Activated effector memory CD4-positive, alpha-beta T cell treated with anti-CD3 and anti-CD28 coated beads, Interleukin-2, amount 50 U/mL, for 16 hours (primary cell): ENCODE measurements at places on chromosomes 3 and 15.
A peak's percentile ranks its signal among the peaks of the same experiment; 100 is the strongest.

DNA sequence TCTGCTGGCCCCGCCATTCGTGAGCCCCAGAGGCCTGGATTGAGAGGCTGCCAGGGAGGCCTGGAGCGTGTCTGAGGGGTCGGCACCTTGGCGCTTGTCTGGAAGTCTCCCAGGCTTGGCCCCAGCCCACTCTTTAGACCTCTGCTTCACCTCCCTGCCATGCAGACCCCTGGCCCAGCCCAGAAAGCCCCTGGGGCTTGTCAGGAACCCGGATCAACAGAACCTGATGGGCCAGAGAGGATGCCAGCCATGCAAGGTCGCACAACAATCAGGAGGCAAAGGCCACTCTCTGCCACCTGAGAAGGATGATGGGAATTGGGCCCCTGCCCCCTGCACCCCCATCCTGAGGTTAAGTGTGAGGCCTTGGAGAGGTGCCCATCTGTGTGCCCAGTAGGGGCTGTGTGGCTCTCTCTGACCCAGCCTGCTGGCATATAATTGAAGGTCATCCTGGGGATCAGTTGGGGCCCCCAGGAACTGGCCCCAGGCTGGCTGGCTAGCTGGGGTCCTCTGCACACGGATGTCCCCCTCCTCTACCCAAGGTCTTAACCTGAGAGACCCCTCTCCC is 103.3 kb upstream of the SLC6A6 start:
- no peak for DNase-seq

- no peak for DNase-seq
Measured at GRCh38 chr3:177832880-177833279, 635.6 kb upstream of the TBL1XR1 start.

- DNase-seq, result no peak
Measured at GRCh38 chr3:26425076-26425475, 197.5 kb upstream of the LRRC3B start.

GRCh38 chr3:135147657-135148056 is 352.6 kb downstream of the EPHB1 start:
- DNase-seq, result no peak

- no peak for DNase-seq
Measured at GRCh38 chr3:114111060-114111770, 54.7 kb downstream of the QTRT2 start.

DNA sequence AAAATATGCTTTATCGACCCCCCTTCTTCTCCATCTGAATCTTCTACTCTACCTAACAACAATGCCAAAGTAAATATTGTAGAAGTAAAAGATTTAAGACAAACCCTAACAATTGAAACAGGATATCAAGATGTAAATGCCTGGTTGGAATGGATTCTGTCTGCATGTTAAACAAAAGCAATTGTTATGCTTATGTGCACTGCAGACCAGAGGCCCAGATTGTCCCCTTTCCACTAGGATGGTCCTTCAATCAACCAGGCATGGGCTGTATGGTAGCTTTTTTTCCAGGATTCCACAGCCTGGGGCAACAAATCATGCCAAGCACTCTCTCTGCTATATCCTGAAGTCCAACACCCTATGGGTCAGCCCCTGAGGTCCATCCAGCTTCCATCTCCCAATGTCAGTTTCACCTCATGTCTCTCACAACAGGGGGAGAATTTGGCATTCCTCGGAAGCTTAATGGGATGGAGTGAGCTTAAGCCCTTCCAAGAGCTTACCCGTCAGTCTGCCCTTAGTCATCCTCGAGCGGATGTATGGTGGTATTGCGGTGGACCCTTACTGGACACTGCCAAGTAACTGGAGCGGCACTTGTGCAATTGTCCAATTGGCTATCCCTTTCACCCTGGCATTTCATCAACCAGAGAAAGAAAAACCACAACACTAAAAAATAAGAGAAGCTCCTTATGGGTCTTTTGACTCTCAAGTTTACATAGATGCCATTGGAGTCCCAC is 36.2 kb downstream of the ZNF589 start:
- peak; percentile 41 for DNase-seq

- no peak for DNase-seq
Measured at GRCh38 chr3:95438274-95438673, 1375.4 kb downstream of the NSUN3 start.

DNA sequence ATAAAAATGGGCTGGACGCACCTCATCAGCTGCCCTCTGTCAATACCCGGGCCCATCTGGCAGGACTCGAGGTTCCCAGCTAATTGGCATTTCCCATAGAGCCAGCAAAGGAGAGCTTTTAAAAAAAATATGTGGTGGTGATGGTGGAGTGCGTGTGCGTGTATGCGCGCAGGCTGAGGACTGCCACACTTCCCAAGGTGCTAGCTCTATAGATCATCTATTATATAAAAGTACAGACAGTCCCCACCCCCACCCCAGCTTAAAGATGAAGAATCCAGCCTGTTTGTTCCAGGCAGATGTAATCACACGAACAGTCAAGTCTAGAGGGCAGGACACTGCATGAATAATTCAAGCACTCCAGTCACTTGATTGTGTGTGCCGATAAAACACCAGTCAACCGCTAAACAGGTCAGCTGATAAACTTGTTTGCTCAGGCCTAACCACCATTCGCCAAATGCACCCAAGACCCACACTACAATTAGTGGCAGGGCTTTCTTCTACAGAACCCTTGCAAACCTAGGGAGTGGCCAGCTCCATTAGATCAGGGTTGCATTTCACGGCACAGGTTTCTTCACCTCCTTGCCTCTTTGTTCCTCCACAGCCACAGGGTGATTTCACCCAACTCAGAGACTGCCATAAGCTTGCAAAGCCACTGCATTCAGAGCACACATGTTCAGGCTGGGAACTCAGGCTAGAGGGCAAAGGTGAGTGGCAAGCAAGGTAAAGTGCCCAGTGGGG is 5.8 kb downstream of the TLE3 start:
- no peak for DNase-seq

DNA sequence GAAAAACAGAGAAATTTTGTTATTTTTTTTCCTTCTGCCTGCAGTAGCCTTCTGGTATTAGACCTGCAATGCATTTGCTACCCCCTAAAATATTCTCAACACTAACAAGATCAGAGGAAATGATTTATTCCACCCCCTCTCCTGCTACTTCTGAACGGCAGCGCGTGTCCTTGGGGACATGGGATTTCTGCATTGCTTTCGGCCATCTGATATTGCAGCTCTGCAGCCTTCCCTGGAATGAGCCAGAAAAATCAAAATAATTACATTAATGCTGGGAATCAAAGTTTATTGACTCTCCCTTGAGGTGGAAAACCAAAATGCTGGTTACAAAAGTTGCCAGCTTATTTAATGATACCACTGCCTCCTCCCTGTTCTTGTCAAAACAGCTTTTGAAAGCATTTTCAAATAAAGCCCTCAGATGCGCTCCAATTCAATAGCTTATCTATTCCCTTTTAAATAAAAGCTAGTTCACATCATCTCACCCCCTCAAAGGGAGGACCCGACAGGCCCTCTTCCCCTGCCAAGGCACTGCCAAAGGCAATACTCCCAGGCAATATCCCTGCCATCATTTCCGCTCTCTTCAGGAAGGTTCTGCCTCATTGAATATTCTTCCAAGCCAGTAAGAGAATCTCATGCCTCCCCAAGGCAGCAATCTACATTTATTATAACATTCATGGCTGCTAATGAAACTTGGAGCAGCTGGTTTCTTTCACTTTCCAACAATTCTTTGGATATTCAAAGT is 96.6 kb downstream of the FHIT start:
- no peak for DNase-seq

DNA sequence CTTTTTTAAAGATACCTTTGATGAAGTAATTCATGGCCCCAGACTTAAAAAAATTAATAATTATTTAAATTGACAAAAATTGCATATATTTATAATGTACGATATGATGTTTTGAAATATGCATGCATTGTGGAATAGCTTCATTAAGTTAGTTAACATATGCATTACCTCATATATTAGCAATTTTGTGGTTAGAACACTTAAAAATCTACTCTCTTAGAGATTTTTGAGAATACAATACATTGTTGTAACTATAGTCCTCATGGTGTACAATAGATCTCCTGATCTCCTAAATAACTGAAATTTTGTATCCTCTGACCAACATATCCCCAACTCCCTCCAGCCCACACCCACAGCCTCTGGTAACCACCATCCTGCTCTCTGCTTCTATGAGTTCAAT is 104.1 kb downstream of the PEX5L start:
- DNase-seq, result no peak

- DNase-seq, result no peak
Measured at GRCh38 chr3:139654637-139655365, 23.0 kb downstream of the NMNAT3 start.

GRCh38 chr3:49489247-49489646 is 19.2 kb downstream of the DAG1 start:
- DNase-seq, result no peak

DNA sequence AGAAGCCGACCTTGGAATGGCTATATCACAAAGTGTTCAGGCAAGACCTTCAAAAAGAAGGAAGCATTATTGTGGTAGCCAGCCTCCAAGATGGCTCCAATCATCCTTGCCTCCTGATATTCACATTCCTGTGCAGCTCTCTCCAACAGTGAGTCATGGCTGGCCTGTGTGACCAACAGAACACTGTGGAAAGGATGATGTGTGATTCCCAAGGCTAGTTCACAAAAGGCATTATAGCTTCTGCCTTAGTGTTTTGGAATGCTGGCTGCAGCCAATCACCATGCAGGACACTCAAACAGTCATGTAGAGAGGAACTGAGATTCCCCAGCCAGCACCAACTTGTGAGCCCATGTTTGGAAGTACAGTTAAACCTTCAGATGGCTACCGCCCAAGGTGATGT is 102.6 kb downstream of the EFL1 start:
- no peak for DNase-seq

DNA sequence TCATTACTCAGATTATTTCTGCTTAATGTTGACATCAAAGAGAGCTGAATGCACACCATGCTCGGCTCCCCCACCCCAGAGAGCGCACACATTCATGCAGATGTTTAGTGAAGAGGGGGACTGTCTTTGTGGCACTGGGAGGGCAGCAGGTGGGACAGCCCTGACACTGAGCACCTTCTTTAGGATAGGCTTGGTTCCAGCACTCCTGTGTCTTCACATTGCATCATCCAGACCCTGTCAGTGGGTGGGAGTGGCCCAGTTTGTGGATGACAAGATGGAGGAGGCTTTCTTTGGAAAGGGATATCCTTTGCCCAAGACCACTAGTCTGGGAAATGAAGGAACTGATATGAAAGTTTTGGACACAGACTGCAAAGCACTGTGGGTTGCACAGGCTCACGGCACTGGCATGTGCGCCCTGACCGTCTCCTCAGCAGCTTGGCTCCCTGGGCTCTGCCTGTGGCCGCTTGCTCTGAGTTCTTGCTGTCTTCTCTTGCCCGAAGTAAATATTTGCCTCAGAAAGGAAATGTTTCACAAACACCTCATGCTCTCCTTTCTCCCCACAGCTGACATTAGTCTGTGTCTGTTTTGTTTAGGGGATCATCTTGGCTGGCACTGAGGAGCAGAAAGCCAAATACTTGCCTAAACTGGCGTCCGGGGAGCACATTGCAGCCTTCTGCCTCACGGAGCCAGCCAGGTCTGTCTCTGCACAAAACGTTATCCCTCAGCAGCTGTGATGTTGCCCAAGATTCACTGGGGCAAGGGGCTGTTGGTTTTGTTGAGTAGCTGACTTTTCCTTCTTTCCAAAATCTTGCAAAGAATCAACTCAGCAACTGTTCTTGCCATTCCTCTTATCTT is 16.6 kb downstream of the ACAD9 start:
- DNase-seq, result no peak

GRCh38 chr3:33737146-33737545 is 19.1 kb upstream of the CLASP2 start:
- no peak for DNase-seq

GRCh38 chr3:12423918-12424630 is 60.2 kb upstream of the TSEN2 start:
- no peak for DNase-seq

DNA sequence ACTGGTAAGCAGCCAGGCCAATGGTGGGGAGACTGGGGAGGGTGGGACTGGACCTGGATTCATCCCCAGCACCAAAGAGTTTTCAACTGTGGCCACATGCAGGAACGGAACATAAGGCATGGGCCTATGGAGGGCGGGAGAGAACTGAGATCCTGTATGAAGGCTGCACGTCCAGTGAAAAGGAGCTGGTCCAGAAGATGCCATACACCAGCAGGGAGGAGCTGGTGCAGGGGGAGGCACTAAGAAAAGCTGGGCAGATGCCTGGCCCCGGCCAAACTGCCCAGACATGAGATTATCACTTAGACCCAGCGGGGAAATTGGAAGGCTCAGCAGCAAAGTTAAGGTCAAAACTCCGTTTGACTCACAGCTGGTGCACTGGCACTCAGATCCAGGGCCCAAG is 58.1 kb upstream of the MCF2L2 start:
- no peak for DNase-seq

DNA sequence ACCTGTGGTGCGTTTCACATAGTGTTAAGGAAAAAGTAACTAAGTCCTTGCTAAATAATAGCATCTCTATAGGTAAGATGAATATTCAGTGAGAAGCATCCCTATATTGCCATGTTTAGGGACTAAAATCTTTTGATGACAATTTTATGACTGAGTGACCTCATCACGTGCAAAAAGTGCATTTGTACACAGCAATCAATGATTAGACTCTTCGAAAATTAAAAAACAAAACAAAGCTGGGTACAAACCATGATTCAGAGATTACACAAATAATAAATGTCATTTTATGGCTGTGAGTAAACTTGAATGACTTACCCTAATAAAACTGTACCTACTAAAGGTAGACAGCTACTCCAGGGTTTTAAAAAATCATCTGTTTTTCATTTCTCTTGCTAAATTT is 505.3 kb downstream of the FOXP1 start:
- no peak for DNase-seq
